ENCODE measurements at places on chromosomes 12 and 14. TPM values are rescaled to one million over a fixed set of nuclear protein-coding genes. Genes with fewer than 3 reads are reported as not detected.

Gene ALDH1L2
- total RNA-seq = 0.18 TPM

Gene GLT8D2
- 0.43 TPM for total RNA-seq

Gene EPYC
- total RNA-seq = not detected

Gene HELB
- 1.1 TPM for total RNA-seq

Gene C14orf180
- total RNA-seq = 2.4 TPM

Gene FGD4
- 21.6 TPM for total RNA-seq

Gene NDUFB1
- total RNA-seq = 89.8 TPM

Gene FOXA1
- 36.6 TPM for total RNA-seq

Gene CFAP251
- total RNA-seq = 2.2 TPM

Gene GPRC5D
- not detected for total RNA-seq

Gene POTEG
- total RNA-seq = not detected
